ENCODE measurements at places on chromosomes 4 and X.

DNA sequence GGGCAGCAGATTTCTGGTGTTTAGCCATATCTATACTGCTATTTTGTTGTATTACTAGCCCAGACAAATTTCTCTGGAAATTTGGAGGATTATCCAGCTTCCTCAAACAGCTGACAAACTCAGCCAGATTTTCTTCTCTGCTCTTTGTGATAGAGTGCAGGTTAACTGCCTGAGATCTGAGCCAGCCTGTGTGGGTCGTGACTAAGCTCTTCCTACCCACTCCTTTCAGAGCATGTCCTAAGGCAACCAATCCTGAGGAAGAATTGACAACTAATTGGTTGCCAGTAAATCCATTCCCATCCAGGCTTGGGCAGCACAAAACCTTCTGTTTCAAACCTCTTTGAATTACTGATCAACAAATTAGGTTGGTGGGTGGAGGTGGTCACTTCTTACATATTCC is 2.5 kb upstream of the GABRA2 start:
- DNase-seq, result no peak

DNA sequence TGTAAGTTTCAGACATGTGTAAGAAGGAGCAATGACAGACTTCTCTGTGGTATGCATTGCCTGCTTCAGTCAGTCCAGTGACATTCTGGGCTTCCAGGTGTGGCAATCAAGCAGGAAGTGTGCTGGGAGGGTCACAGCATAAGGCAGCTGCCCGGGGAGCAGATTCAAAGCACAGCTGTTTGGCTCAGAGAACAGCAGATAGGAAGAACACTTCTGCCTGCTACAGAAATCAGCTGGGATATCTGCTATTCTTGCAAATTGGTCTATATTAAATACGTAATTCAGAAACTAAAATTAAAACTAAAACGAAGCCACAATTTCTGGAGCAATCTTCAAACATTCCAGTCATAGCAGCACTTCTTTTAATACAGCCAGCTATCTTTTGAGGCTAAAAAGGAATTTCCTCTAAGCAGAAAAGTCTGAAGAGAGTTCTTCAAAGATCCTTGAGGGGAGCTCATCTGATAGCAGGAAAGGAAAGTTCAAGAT is 47.5 kb upstream of the GALNT7 start:
- DNase-seq, result peak; percentile 4

GRCh38 chr4:85826060-85826678 is 351.2 kb downstream of the ARHGAP24 start:
- no peak for DNase-seq

DNA sequence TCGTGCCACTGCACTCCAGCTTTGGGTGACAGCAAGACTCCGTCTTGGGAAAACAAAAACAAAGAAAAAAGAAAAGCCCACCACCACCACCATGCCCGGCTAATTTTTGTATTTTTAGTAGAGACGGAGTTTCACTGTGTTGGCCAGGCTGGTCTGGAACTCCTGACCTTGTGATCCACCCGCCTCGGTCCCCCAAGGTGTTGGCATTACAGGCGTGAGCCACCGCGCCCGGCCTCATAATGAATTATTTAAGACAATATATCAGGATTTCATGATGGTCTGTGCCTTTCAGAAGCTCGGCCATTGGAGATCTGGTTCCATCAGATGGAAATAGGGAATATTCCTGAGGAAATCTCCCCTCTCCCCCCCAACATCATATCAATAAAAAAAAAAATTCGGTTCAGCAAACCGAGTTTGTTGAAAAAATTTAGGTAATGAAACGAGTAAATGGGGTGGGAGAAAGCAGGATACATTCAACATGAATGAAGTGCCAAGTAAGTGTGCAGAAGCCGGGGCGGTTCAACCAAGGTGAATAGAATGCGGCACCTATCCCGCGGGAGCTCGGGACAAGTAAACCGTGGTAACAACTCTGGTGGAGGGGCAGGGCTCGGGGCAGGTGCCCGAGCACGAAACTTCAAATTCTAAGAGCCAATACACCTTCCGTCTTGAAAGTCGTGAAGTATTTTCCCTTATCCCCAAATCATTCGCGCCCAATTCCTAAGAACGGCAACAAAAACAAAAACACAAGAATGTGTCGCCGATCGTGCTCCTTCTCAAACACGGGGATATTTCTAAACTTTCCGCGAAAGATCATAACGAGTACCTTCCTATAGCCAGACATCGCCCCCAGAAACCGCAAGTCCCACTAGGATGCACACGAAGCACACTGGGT is 773 bp upstream of the TXLNG start:
- no peak for DNase-seq

GRCh38 chr4:109649872-109650271 is 53.4 kb downstream of the CASP6 start:
- DNase-seq, result peak; percentile 75

GRCh38 chr4:141133146-141133998 is at the start of gene RNF150:
RNF150 (minus strand) TSS chr4:141133469.
- DNase-seq, result peak; percentile 80

GRCh38 chr4:113756005-113756410 is 5.5 kb downstream of the CAMK2D start:
- peak; percentile 52 for DNase-seq

DNA sequence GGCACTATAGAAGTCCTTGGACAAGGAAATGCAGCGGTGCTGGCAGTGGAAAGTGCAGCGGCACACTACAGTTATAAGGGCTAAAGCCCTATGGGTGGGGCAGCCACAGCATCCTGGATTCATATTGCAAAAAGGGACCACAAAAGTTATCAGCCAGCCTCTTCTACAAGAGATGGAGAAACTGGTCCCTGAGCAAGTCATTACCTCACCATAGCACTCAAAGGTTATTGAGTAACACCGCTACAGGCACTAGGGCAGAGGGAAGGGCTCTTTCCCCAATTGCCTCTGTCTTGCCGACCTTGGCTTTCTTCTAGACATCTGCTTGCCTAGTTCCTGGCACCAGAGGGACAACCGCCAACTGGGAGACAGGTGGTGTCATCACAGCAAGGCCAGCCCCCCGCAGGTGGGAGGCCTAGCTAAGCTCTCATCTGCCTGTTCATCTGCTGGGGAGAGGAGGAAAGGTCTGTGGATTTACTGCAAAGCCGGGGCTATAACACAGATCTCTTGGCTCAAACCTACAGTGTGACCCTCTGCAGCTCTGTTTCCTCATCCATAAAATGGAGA is 600.0 kb downstream of the BCOR start:
- DNase-seq, result no peak

DNA sequence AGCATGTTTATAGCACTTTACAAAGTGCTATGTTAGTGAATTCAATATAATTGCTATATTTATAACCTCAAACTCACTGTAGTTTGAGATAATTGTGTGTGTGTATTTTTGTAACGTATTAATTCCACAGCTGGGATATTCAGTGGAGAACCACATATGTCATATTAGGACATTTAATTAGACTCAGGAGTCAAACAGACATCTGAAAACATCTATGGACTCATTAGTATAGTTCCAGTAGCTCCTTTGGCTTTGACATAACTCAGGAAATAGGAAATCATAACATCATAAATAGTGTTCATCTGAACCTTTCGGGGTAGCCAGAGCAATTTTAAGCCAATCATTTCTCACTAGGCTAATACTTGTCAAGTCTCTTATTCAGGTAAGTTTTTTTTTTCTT is 38.8 kb downstream of the NAA11 start:
- DNase-seq, result no peak

DNA sequence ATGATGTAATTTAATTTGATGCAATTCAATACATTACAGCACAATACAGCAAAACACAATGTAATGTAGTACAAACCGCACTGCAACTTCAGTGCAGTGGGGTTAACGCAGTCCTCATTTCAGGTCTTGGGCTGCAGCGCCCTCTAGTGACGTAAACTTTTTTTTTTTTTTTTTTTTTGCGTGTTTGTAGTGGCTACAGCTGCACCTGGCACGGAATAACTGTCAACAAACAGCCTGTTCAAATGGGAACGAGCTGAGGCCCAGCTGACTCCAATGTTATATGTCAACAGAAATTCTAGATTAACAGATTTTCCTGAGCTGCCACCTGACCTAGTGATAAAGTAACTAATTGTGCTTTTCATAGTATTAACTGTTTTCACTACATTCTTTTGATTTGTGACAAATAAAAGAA is 33.5 kb upstream of the RASSF6 start:
- DNase-seq, result peak; percentile 22

GRCh38 chr4:139611391-139611790 is 54.2 kb upstream of the MGST2 start:
- DNase-seq, result no peak

- peak; percentile 65 for DNase-seq
Observed at GRCh38 chr4:48315728-48316630, 25.4 kb upstream of the SLAIN2 start.

- DNase-seq, result no peak
Observed at GRCh38 chr4:144688035-144688569, 42.1 kb downstream of the HHIP start.

- DNase-seq, result no peak
Observed at GRCh38 chr4:71201817-71202576, 136.8 kb upstream of the SLC4A4 start.

DNA sequence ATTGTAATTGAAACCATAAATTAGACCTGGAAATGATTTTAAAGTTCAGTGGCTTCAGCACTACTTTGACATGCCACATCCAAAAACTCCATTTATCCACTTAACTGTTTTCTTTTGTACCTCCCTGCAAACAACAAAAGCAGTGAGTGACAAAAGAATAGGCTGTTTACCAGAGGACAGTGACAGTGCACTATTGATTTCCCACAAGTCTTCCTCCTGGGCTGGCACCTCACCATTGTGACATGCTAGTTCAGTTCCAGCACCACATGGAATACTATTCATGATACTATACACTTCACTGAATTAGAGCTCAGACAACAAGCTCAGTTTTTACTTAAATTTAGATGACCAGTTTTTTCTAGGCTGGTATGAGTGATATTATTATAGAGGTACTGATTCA is 29.3 kb downstream of the MOSPD2 start:
- DNase-seq, result no peak

DNA sequence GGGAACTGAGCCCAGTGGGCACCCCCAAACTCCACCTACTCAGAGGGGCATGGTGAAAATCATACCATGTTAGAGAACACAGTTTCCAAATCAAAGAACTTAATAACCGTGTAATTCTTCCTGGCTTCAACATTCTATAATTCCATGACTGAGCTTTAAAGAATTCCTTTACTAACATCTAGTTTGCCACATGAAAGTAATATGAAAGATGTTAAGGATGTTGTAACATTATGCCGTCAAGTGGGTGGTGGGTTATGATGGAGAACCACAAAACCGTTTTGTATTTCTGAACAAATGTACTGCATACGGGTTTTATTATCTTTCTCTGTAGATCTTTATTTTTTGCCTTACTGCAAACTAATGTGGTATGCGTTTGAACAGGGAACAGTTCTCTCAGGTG is 549.0 kb upstream of the MAGEB2 start:
- no peak for DNase-seq

DNA sequence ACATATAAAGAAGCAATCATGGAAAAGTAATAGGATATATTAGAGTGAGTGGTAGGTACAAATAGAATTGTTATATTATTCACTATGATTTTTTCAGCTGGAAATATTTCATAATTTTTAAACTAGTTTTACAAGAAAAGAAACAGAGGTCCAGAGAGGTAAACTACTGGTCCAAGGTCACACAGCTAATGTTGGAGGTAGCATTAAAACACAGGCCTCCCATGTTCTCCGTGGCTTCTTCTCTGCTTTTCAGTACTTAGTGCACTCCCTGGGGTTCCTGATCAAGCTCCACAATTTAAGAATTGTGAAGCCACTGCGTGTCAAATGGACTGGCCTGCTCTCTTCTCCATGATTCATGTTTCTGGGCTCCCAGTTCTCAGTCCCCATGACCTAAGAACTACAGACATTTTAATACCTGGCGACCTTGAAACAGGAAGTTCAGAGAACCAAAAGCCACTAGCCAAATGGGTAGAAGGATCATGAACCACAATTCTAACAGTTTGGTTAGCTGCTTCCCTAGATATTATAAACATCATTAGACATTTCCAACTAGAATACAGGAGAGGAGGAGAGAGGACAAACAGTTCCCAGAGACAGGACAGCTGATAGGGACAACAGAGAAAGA is 172.0 kb upstream of the KLF3 start:
- DNase-seq, result no peak

- no peak for DNase-seq
Observed at GRCh38 chr4:136748773-136749172, 783.5 kb downstream of the PCDH18 start.

DNA sequence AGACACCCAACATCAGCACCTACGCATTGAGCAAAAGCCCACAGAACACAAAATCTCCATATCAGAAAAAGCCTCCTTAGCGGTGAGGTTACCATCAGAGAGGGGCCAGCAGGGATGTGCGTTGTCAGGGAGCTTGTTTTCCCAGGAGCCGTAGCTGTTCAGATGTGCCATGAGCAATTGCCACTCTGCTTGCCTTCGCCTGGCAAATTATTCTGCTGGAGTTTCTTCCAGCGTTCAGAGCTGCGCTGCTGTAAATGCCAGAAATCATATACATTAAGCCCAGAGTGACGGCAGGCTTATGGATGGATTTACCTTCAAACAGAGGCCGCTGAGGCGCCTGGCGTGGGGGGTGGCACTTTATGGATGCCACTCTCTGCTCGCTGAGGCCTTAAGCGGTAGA is 632.3 kb downstream of the BCOR start:
- no peak for DNase-seq

GRCh38 chr4:123846561-123846960 is 450.0 kb downstream of the SPRY1 start:
- no peak for DNase-seq

DNA sequence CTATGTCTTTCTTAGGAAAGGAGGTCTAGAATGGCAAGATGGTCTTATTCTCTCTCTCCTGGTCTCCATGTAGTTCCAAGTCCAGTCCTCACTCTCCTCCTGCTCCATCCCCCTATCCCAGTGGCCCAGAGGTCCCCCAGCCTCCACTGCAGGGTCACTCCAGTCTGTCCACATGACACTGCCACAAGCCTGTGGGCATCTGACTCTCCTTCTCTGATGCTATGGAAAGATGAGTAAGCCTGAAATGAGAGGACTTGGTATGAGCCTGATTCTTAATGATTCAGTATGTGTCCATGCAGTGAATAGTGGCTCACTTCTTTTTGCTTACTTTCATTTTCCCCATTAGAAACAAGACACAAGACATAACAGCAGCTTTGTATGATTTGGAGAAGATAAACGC is 516.8 kb upstream of the ADGRL3 start:
- no peak for DNase-seq

GRCh38 chr4:76758996-76759395 is 138.9 kb downstream of the SOWAHB start:
- peak; percentile 29 for DNase-seq

DNA sequence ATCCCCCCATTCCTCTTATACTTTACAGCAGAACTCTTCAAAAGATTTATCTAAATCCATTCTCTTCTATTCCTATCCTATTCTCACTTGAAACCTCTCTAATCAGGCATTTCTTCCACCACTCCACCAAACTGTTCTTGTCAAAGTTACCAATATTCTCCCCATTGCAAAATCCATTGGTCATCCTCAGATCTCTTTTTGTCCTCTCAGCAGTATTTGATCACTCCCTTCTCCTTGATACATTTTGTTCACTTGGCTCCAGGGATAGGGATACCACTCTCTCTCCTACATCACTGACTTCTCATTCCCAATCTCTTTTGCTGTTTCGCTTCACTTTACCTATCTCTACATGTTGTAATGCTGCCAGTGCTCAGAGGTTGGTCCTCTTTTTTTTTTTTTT is 2.8 kb upstream of the MTMR8 start:
- no peak for DNase-seq

Data from GM13977 (cell line).